Aorta (tissue), 5 donors: ENCODE measurements at places on chromosomes 6 and 20. TPM values are rescaled to one million over a fixed set of nuclear protein-coding genes. Genes with fewer than 3 reads are reported as not detected.

DNA sequence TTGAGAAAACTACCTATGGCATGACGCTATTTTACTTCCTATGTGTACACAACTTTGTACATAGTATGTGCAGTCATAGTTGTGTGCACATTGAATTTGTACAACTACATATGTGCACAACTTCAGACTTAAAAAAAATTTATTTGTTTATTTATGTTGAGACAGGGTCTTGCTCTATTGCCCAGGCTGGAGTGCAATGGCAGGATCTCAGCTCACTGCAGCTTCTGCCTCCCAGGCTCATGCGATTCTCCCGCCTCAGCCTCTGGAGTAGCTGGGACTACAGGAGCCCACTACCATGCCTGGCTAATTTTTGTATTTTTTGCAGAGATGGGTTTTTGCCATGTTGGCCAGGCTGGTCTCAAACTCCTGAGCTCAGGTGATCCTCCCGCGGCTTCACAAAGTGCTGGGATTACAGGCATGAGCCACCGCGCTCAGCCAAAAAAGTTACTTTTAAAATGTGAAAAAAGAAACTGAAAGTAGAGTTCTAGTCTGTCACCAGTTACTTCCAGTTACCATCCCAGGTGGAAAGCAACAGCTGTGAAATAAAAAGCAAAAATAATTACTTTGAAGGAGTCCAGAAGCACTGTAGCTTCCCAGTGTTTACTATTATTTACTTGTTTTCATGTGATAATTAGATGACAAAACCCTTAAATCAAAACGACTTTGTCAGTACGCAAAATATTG is 1.7 kb upstream of the ZKSCAN8 start:
- H3K4me3 ChIP-seq = no peak overlapping the region
- no peaks in the 10 kb centered on the region for H3K4me1 ChIP-seq
- no peak overlapping the region for H3K27ac ChIP-seq
- H3K36me3 ChIP-seq = no peaks in the 10 kb centered on the region

GRCh38 chr20:31633339-31633914 is 4.3 kb upstream of the COX4I2 start:
- no peaks in the 10 kb centered on the region for H3K27me3 ChIP-seq
- H3K27ac ChIP-seq = no peak overlapping the region
- H3K4me3 ChIP-seq = no peak overlapping the region
- no peaks in the 10 kb centered on the region for H3K36me3 ChIP-seq
- DNase-seq = no peak

DNA sequence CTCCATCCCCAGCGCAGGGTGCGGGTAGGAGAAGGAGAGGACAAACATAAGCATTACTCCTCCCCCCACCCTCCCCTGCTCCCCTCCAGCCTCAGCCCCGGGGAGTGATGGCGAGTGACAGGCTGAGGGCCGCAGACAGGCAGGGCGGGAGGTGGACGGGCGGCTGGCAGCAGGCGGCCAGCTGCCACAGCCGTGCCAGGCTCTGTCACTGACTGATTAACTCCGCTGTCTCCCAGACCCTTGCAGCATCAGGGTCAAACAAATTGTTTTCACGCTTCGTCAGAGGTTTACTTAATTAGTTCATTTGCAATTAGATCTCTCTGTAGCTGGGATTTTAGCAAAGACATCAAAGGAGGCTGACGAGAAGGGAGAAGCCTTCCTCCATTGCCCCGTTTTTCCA is 41.9 kb downstream of the FOXP4 start:
- H3K4me1 ChIP-seq = no peaks in the 10 kb centered on the region
- no peaks in the 10 kb centered on the region for H3K27me3 ChIP-seq
- H3K36me3 ChIP-seq = peaks cover 3% of the 10 kb centered on the region
- DNase-seq = no peak
- H3K4me3 ChIP-seq = no peak overlapping the region
- H3K27ac ChIP-seq = no peak overlapping the region

GRCh38 chr20:54658525-54658924 is 183.1 kb downstream of the DOK5 start:
- no peaks in the 10 kb centered on the region for H3K27me3 ChIP-seq
- no peaks in the 10 kb centered on the region for H3K36me3 ChIP-seq
- no peak overlapping the region for H3K27ac ChIP-seq
- DNase-seq = no peak
- H3K4me1 ChIP-seq = no peaks in the 10 kb centered on the region

DNA sequence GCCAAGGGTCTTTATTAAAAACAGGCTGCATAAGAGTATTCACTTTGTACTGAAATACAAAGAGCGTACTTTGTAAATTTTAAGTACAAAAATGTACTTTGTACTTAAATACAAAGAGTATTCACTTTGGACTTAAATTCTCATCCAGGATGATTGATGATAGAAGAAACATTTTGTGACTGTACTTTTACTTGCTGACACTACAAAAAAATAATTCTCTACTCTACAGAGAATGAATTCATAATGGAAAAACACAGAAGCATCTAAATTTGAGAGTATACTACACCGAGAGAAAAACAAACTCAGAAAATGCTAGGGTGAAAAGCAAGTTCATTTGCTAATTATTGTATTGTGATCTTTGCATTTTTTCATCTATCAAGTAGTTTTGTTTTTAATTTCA is 54.4 kb upstream of the STXBP5 start:
- no peak overlapping the region for H3K4me3 ChIP-seq
- no peaks in the 10 kb centered on the region for H3K36me3 ChIP-seq
- no peak for DNase-seq
- H3K27me3 ChIP-seq = no peaks in the 10 kb centered on the region
- no peaks in the 10 kb centered on the region for H3K4me1 ChIP-seq

GRCh38 chr20:38579921-38580320 is 1.1 kb upstream of the ADIG start:
- H3K27ac ChIP-seq = no peak overlapping the region
- no peaks in the 10 kb centered on the region for H3K36me3 ChIP-seq
- no peaks in the 10 kb centered on the region for H3K27me3 ChIP-seq
- DNase-seq = no peak
- no peaks in the 10 kb centered on the region for H3K4me1 ChIP-seq

DNA sequence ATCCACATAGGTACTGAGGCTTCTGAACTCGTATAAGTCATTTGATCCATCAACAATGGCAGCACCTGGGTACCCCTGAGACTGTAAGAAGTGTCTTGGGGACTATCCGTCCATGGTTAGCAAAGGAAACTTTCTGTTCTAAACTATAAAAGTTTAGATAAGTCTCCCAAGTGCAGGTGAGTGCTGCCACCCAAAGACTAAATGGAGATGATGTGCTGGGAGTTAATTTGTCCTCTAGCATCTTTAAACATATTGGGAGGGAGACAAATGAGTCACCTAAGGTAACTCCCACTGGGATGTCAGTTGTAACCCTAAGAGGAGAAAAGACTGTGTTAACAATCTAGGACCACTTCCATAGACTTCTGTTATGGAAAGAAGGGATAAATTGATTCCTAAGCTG is 6.2 kb downstream of the BEND6 start:
- H3K27me3 ChIP-seq = no peaks in the 10 kb centered on the region
- H3K4me3 ChIP-seq = no peak overlapping the region
- no peaks in the 10 kb centered on the region for H3K36me3 ChIP-seq
- H3K4me1 ChIP-seq = no peaks in the 10 kb centered on the region

DNA sequence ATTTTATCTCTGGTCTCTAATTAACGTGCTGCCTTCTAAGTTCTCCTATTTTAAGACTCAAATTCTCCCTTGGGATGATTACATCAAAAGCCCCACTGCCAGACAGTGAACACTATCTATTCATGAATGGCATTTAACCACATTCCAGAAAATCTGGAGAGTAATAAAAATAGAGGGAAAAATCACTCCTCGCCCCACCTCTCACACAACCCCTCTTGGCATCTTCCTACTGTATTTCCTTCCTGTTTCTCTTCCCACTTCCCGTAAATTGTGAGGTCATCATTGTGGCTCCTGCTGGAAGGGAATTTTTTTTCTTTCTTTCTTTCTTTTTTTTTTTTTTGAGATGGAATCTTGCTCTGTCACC is 31.5 kb downstream of the RAB44 start:
- no peak overlapping the region for H3K27ac ChIP-seq
- H3K27me3 ChIP-seq = no peaks in the 10 kb centered on the region
- H3K4me3 ChIP-seq = no peak overlapping the region
- no peaks in the 10 kb centered on the region for H3K36me3 ChIP-seq
- H3K4me1 ChIP-seq = no peaks in the 10 kb centered on the region

DNA sequence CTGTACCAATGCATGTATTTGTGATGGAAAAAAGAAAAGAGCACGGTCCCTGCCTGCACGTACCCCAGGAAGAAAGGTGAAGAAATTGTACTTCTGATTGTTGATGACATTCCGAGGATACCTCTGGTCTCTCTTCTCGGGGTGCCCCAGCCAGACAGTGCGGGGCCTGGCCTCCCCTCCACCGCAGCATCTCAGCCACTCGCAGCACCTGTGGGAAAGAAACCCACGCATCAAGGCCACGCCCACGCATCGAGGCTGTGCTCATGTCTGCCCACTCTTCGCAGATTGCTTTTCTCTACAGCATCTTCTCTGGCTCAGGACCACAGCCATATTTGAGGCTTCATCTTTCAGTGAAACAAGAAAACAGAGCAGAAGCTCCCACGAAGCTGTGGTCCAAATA is 38.4 kb downstream of the ATP9A start:
- no peaks in the 10 kb centered on the region for H3K36me3 ChIP-seq
- no peak overlapping the region for H3K27ac ChIP-seq
- H3K4me1 ChIP-seq = no peaks in the 10 kb centered on the region
- H3K4me3 ChIP-seq = no peak overlapping the region

DNA sequence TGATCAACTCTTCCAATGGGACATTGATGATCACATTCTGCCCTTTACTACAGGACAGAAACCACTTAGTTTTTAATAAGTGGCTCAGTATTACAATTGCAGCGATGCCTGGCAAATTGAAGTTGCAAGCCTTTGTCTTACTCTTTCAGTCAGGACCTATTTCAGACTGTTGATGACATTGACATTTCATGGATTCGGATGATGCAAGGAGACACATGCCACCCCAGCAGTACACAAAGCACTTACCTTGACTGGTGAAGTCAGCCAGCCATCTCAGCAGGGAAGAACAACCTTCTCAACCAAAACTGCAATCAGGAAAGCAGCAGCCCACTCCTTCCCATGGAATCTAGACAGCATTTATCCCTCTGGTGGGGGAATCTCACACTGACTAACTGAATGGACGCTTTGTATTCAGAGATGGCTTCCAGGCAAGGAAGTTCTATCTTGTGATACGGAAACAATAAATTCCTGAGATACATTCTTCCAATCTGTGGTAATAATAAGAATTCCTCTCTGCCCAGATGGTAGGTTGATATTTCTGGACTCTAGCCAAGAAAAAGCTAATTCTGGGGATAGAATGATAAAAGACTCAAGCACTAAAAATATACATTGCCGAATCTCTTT is 24.8 kb downstream of the NFYA start:
- peaks cover 8% of the 10 kb centered on the region for H3K4me1 ChIP-seq
- H3K36me3 ChIP-seq = peaks cover 6% of the 10 kb centered on the region
- DNase-seq = no peak
- no peaks in the 10 kb centered on the region for H3K27me3 ChIP-seq
- H3K27ac ChIP-seq = peak overlapping the region; percentile 29

- no peak overlapping the region for H3K4me3 ChIP-seq
- no peaks in the 10 kb centered on the region for H3K36me3 ChIP-seq
- H3K27ac ChIP-seq = no peak overlapping the region
- DNase-seq = no peak
Measured at GRCh38 chr6:27091661-27092315, 155.7 kb upstream of the PRSS16 start.

- no peaks in the 10 kb centered on the region for H3K27me3 ChIP-seq
- no peak overlapping the region for H3K4me3 ChIP-seq
- H3K36me3 ChIP-seq = no peaks in the 10 kb centered on the region
- DNase-seq = no peak
Measured at GRCh38 chr6:40210628-40211056, 276.4 kb upstream of the MOCS1 start.

DNA sequence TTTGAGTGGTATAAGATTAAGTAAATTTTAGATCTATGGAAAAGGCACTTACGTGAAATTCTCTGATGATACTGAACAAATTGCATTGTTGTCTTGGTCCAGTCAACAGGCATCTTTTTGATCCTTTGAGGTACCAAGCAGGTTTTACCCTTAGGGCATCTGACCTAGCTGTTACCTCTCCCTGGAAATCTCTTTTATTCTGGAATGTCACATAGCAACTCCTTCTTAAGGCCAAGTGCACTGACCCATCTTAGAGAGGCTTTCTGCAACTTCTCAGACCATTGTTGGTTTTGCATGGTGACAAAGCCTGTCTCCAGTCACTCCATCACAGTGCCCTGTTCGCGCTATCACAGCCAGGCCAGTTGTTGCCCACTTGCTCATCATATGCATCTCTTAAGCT is 42.0 kb downstream of the TPD52L1 start:
- no peak overlapping the region for H3K27ac ChIP-seq
- no peaks in the 10 kb centered on the region for H3K36me3 ChIP-seq
- DNase-seq = no peak
- peaks cover 2% of the 10 kb centered on the region for H3K27me3 ChIP-seq
- H3K4me1 ChIP-seq = peaks cover 8% of the 10 kb centered on the region

- H3K27ac ChIP-seq = no peak overlapping the region
- DNase-seq = no peak
- no peaks in the 10 kb centered on the region for H3K27me3 ChIP-seq
- peaks cover 11% of the 10 kb centered on the region for H3K4me1 ChIP-seq
- no peak overlapping the region for H3K4me3 ChIP-seq
- H3K36me3 ChIP-seq = no peaks in the 10 kb centered on the region
Measured at GRCh38 chr6:19039287-19039686, 652.1 kb downstream of the RNF144B start.

- H3K36me3 ChIP-seq = no peaks in the 10 kb centered on the region
- peaks cover 2% of the 10 kb centered on the region for H3K27me3 ChIP-seq
- H3K27ac ChIP-seq = no peak overlapping the region
- H3K4me1 ChIP-seq = no peaks in the 10 kb centered on the region
- no peak overlapping the region for H3K4me3 ChIP-seq
Measured at GRCh38 chr20:745683-746301, 22.5 kb downstream of the SLC52A3 start.

- no peaks in the 10 kb centered on the region for H3K36me3 ChIP-seq
- no peaks in the 10 kb centered on the region for H3K4me1 ChIP-seq
- peak; percentile 80 for DNase-seq
- H3K4me3 ChIP-seq = no peak overlapping the region
- H3K27ac ChIP-seq = no peak overlapping the region
Measured at GRCh38 chr6:15504581-15505350, 158.1 kb downstream of the DTNBP1 start.

- H3K4me3 ChIP-seq = no peak overlapping the region
- H3K27ac ChIP-seq = no peak overlapping the region
- H3K4me1 ChIP-seq = no peaks in the 10 kb centered on the region
- peak; percentile 71 for DNase-seq
- H3K27me3 ChIP-seq = no peaks in the 10 kb centered on the region
Measured at GRCh38 chr6:169985121-169986015, 233.9 kb downstream of the ERMARD start.

The F13A1 gene
- polyA plus RNA-seq = 16.8 TPM

The TUBB2B gene
- 2.8 TPM for polyA plus RNA-seq

The HLA-DMA gene
- polyA plus RNA-seq = 33.3 TPM

The ULBP1 gene
- not detected for polyA plus RNA-seq

The GPR6 gene
- polyA plus RNA-seq = not detected

The TSBP1 gene
- not detected for polyA plus RNA-seq

The TM9SF4 gene
- polyA plus RNA-seq = 8.1 TPM

The TCF15 gene
- not detected for polyA plus RNA-seq

The SLC16A10 gene
- polyA plus RNA-seq = 0.05 TPM

The CNPY3 gene
- polyA plus RNA-seq = 28.3 TPM

The RAET1G gene
- 0.64 TPM for polyA plus RNA-seq

The ME1 gene
- 19.8 TPM for polyA plus RNA-seq

The EPB41L2 gene
- polyA plus RNA-seq = 36.1 TPM

The HMGCLL1 gene
- polyA plus RNA-seq = 0.77 TPM

The ZNF311 gene
- polyA plus RNA-seq = 0.75 TPM
